ENCODE measurements at places on chromosomes 12 and 14. TPM values are rescaled to one million over a fixed set of nuclear protein-coding genes. Genes with fewer than 3 reads are reported as not detected.
A peak's percentile ranks its signal among the peaks of the same experiment; 100 is the strongest.

DNA sequence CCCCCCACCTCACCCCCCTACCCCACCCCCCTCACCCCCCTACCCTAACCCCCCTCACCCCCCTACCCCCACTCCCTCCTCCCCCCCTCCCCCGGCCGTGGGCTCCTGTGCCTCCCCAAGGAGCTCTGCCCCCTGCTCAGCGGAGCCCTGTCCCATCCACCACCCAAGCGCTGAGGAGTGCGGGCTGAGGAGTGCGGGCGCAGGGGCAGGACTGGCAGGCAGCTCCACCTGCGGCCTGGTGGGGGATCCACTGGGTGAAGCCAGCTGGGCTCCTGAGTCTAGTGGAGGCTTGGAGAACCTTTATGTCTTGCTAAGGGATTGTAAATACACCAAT is 2.3 kb upstream of the JPH4 start:
- DNase-seq: no peak

- no peak for DNase-seq
These were observed 85.7 kb downstream of the DUSP16 start for GRCh38 chr12:12476857-12477531.

GRCh38 chr12:712172-712863 is 40.1 kb upstream of the WNK1 start:
- no peak for DNase-seq

- no peak for DNase-seq
These were observed 12.0 kb upstream of the RIOX1 start for GRCh38 chr14:73478684-73479083.

- peak; percentile 92 for DNase-seq
These were observed 193.9 kb downstream of the EMP1 start for GRCh38 chr12:13390381-13390861.

GRCh38 chr12:130463275-130463658 is 125.6 kb downstream of the PIWIL1 start:
- DNase-seq: no peak

DNA sequence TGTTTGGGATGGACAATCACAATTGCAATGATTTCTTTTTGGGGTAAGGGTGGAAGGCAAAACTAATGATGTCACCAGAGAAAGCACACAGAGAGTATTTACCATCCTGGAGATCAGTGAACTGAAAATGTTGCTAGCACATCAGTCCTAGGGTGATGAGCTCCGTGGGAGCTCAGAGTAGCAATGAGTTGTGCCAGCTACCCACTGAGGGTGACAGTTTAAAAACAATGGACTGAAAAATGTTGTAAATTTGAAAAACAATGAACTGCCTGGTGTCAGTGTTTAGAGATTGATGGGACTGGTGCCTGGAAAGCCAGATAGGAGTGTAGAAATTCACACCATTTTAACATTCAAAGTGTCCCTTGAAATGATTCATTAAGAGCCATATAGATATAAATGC is 198.5 kb downstream of the ATP23 start:
- DNase-seq: no peak

GRCh38 chr12:108043750-108044533 is 85.1 kb upstream of the WSCD2 start:
- DNase-seq: no peak

- no peak for DNase-seq
These were observed 96.4 kb upstream of the DCD start for GRCh38 chr12:54744590-54744989.

DNA sequence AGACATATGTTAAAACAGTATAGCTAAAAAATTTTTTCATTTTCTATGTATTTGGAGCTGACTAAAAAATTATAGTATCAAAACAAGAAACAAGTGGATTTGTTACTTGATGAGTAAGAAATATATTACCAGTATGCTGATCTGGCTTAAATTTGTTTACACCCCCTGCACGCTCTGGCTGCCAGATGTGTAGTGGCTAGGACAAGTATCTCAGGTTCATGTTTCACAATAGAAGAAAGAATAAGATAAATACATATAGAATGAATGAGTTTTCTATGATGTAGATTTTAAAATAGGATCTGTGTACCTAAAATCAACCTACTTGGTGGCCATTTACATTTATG is 13.1 kb downstream of the NAA30 start:
- no peak for DNase-seq

GRCh38 chr14:52891800-52892199 is 59.0 kb downstream of the FERMT2 start:
- DNase-seq: no peak

GRCh38 chr12:67284561-67284960 is 15.4 kb downstream of the CAND1 start:
- no peak for DNase-seq

GRCh38 chr12:133227281-133227852 is 8.3 kb downstream of the ANHX start:
- no peak for DNase-seq

DNA sequence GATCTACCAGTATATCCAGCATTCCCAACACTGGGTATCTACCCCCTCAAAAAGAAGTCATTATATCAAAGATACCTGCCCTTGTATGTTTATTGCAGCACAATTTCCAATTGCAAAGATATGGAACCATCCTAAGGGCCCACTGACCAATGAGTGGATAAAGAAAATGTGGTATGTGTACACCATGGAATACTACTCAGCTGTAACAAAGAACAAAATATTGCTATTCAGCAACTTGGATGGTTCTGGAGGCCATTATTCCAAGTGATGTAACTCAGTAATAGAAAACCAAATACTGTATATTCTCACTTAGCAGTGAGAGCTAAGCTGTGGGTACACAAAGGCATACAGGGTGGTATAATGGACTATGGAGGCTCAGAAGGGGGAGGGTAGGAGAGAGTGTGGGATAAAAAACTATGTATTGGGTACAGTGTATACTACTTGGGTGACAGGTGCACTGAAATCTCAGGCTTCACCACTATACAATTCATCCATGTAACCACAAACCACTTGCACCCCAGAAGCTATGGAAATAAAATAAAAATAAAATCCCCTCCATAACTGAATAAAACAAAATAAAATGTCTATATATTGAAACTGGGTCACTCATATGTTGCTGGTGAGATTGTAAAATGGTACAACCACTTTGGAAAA is 34.7 kb upstream of the STK38L start:
- no peak for DNase-seq

- DNase-seq: no peak
These were observed 4.2 kb downstream of the DENND5B start for GRCh38 chr12:31586728-31587127.

- no peak for DNase-seq
These were observed 86.3 kb upstream of the AMN1 start for GRCh38 chr12:31815096-31815495.

GRCh38 chr14:85574853-85575616 is 45.1 kb downstream of the FLRT2 start:
- DNase-seq: no peak

DNA sequence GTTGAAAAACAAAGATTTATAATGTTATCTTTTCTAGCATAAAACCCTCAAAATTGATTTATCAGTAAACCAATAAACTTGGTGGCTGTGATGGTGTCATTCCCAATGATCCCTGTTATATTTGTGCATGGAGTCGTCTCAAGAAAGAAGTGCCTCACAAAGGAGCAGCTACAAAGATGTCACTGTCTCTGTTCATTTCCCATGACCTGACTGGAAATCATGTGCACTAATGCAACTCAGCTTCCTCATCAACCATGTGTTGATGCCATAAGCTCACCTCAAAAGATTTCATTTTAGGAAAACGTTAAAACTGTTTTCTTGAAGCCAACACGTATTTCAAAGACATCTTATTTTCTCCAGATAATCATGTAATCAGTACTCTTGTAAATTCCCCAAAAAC is 28.8 kb downstream of the CLEC1A start:
- DNase-seq: no peak

DNA sequence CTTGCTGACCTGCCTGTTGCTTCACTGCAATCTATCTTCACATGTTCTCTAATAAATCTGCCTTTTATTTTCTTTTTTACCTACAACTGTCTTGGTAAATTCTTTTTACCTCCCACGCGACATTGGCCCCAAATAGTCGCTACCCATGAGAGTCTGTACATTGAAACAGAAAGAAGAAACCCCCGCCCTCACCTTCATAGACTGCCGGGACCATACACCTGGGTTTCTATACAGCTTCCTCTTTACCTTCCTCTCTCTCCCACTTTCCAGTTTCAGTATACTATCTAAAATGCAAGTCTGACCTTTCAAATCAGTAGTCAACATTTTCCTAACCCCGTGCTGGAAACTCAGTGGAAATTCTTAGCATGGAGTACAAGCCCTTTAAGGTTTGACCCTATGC is 4.8 kb downstream of the SLC8A3 start:
- peak; percentile 72 for DNase-seq

- no peak for DNase-seq
These were observed 147.8 kb upstream of the MAX start for GRCh38 chr14:65250162-65250495.

DNA sequence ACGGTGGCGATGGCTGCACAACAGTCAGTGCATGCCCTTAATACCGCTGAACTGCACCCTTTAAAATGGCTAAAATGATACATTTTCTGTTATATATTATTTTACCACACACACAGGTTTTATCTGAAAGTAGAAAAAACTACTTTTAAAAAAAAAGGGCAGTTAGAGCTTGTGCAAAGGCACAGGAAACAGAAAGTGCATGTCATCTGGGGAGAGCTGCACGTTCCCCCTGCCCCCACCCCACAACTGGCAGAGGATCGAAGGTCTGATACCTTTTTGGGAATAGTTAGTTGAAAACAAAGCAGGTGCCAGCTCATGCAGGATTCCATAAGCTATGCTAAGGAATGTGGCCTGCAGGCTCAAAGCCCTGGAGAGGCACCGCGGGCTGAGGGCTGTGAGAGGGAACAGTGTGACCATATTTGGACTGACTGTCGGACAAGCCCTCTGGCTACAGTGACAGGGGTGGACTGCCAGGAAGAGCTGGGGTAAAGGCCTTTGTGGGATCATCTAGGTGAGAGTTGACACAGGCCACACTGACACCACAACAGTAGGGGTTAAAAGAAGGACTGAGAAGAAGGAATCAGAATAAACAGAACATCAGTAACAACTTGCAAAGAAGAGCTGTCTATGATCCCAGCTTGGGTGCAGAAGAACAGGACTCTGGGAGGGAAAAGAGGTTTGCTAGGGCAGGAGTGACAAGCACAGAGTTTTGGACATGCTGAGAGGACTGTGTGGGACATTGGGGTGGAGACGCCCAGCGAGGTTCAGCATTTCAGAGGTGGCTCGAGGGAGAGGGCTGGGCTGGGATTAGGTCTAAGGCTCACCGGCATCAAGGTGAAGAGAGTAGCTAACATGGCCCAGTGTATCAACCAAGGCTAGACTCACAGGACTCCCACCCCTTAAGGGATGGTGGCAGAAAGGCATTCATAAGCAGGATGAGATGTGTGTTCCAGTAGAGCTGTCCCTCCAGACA is 54.6 kb downstream of the ACTN1 start:
- no peak for DNase-seq

DNA sequence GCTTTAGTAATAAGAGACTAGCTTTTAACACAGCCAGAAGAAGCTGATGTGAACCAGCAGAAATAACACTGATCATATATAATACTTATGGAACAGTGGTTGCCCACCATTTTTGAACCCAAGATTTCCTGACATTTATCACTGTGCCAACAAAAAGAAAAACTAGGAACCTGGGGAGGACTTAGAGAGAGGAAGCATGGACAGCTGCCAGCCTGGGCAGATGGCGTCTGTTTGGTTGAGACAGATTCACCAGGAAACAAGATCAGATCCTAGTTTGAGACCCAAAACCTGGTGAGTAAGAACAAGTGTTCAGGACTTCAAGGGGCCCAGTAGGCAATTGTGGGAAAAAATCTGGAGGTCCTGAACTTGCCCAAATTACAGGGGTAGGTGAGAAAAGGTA is 95.3 kb downstream of the BICD1 start:
- DNase-seq: no peak

DNA sequence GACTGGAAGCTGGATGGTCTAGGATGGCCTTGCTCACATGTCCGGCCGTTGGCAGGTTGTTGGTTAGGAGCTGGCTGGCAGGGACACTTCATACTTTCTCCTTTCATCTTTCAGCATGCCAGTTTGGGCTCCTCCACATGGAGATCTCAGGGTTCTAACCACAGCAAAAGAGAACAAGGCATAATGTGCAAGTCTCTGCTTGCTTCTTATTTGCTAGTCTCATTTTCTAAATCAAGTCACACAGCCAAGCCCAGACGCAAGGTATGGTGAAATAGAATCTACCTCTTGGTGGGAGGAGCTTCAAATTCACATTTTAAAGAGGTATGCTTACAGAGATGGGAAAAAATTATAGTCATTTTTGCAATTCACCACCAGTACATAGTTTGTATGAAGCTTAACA is 69.1 kb upstream of the NAP1L1 start:
- DNase-seq: no peak

DNA sequence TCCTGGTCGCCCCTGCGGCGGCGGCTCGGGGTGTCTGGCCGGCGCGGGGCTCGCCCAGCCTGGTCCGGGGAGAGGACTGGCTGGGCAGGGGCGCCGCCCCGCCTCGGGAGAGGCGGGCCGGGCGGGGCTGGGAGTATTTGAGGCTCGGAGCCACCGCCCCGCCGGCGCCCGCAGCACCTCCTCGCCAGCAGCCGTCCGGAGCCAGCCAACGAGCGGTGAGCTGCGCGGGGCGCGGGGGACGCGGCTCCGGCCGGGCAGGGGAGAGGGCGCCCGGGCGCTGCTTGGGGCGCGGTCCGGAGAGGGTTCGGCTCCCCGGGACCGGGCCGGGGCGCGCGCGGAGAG is at the start of gene LGALS3:
TSS of gene LGALS3 (plus strand) at position 167 of the 342 bp plus-strand sequence. CDS start 8,122 bp downstream, outside the sequence.
- no peak for DNase-seq

- DNase-seq: no peak
These were observed 8.0 kb upstream of the PLEKHA5 start for GRCh38 chr12:19121449-19122018.

DNA sequence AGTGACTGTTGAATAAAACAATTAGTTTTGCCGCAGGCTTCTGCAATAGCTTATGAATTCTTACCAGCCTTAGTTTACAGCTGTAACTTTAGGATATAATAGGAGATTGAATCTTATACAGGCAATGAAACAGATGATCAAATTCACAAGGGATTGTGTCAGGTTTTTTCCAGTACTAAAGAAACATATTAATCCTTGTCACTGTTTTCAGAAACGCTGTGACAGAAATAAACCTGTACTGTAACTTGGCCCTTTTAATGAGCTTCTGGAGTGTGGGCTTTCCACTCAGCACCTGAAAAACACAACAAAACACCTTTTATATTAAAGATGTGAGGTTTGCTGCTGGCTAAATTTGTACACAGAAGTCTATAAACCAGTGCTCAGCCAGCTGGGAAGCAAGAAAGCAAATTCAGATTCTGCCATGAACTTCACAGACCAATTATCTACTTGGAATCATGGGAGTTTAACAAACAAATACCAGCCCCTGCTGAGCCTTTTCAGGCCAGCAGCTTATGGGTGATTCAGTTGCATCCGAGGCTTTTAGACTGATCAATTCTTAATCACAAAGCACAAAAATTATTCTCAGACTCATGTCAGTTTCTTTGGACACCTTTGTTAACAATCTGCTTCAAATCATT is 109.5 kb downstream of the FOXG1 start:
- no peak for DNase-seq

PLXNC1 gene
- total RNA-seq: 4.0 TPM

TEX22 gene
- under 0.01 TPM for total RNA-seq

CMKLR1 gene
- total RNA-seq: 12.4 TPM

COL2A1 gene
- not detected for total RNA-seq

SAMD4A gene
- total RNA-seq: 109 TPM

DIO2 gene
- total RNA-seq: 28.2 TPM

NABP2 gene
- total RNA-seq: 27.7 TPM

KRT6C gene
- not detected for total RNA-seq

GLIPR1L1 gene
- not detected for total RNA-seq

TMEM229B gene
- total RNA-seq: 4.2 TPM

SMCO2 gene
- not detected for total RNA-seq
